Activated naive CD8-positive, alpha-beta T cell treated with anti-CD3 and anti-CD28 coated beads, Interleukin-2, amount 50 U/mL, for 24 hours (primary cell): ENCODE measurements at places on chromosomes 6 and 20.
A peak's percentile ranks its signal among the peaks of the same experiment; 100 is the strongest.

GRCh38 chr20:32582659-32583580, 2.2 kb downstream of the NOL4L start:
- DNase-seq, result peak; percentile 33

DNA sequence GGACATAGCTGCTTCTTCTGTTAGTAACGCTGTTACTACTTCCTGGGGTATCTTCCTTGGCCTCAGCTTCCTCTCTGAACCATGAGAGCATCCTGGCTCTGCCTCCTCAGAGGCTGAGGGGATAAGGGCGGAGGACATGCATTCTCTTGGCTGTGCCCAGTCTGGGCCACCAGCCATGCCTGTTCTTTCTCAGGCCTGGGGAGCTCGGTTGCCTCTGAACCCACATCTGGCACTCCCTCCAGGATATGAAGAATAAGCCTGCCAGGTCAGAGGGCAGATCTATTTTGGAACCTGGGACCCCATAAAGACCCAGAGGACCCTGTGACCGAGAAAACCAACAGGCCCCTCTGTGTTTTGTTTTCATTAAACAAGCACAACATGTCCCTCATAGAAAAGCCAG, 6.6 kb upstream of the ANGPT4 start:
- DNase-seq, result no peak

DNA sequence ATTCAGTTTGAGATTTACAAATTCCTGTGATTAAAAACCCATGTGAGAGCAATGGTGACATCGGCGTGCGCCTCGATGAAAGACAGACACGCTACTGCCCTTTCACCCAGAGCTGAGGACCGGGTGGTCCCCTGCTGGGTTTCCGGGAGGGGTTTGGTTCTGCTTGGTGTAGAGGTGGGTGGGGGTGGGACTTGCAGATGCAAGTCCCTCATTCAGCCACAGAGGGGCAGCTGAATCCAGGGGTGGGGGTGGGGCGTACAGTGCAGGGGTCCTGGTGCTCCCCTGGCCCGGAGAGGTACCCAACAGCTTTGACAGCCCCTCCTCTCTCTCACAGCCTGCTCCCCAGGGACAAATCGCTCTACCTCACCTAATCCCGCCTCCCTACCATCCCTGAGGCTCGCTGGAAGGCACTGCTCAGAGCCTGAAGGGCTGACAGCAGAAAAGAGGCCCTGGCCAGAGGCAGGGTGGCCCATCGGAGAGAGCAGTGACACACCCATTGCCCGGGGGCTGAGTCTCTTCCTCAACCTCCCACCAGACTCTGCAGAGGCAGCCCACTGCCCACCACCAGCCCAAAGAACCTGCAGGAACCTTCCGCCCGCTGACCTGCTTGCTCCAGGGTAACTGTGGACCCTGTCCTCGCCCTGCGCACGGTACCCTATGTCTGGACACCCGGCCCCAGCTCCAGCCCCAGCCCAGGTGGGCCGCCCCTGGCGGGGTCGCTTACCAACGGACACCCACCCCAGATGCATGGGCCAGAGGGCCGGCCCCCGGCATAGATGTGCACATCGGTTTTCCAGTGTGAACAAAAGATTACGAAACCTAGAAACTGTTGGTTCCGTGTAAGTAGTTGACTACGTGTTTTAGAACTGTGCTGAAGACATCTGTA, 118.4 kb downstream of the JPH2 start:
- no peak for DNase-seq

DNA sequence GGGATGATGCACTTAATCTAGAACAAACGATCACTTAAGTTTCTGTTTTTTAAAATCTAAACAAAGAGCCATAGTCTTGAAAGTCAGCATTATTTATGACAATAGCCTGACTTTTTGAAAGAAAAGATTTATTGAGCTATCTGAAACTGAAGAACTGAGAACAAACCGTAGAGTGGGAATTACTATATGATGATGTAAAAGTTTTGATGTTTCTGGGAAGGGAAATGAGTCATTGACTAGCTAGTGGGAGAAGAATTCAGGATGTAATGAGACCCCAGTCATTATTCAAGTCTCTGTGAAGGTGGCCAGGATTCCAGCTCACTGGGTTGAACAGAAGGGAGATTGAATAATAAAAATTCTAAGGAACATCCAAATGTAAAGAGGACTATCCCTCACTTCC, 83.4 kb upstream of the FABP7 start:
- DNase-seq, result no peak

GRCh38 chr6:33809594-33809993, 5.8 kb upstream of the MLN start:
- DNase-seq, result no peak

DNA sequence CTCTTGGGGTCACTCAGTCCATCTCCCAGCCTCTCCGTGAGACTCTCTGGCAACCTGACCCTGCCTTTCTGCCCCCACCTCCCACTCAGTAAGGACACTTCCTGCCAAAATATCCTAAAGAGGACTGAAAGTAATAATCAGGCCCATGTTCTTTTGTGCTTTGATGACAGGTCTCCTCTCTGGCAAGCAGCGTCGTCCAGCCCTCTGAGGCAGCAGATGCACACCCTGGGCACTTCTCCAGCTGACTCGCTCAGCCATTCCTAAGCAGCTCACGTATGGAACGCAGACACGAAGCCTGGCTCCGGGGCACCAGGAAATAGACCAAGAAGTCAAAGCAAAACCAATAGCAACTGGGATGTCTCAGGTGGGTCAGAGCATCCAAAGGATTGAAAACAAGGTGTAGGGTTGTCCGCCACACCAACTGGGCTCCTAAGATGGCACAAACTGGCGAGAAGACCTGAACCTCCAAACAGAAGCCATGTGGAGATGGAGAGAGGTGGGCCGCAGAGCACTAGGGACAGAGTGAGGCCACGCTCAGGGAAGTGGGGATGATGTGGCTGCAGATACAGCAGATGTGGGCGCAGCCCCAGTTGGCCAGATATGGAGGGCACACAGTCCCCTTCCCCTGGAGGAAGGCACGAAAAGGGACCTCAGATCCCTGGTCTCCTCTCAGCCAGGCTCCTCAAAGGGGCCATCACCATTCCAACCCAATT, 99.3 kb downstream of the PRND start:
- DNase-seq, result no peak

GRCh38 chr6:24692003-24692402, 25.1 kb downstream of the ACOT13 start:
- DNase-seq, result no peak

- no peak for DNase-seq
These were observed 457.2 kb downstream of the KIF16B start for GRCh38 chr20:16115911-16116552.

DNA sequence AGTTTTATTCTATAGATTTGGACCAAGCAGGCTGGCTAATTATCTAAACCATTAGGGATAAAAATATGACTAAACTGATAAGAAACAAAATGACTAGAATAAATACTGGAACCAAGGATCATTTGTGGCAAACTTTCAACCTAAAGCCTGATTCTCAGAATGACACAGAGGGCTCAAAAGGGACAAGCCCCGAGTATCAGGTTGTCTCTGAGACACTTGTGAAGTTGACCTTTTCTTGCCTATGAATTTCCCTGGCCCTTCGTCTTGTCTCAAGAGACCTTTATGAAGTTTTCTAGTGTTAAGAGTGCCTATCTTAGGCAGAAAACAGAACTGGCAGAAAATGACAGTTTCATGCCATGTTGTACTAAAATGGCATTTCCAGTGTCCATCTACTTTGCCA, 68.3 kb downstream of the IMPG1 start:
- DNase-seq, result no peak

DNA sequence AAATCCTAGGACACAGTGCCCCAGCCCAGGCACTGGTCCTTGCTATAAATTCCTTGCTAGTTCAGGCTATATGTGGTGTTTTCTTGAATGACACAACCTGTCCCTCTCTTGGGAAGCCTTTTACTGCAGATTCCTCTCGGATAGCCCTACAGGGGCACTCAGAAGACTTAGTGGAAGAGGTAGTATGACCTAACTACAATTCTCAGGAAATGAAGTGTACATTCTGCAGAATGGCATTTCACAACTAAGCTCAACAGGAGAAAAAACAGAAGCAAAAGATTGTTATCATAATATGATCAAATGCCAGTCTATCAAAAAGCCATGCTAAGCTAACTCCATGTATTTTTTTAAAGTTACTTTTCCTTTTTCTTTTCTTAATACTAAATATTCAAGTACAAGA, 66.3 kb upstream of the FBXL4 start:
- no peak for DNase-seq

DNA sequence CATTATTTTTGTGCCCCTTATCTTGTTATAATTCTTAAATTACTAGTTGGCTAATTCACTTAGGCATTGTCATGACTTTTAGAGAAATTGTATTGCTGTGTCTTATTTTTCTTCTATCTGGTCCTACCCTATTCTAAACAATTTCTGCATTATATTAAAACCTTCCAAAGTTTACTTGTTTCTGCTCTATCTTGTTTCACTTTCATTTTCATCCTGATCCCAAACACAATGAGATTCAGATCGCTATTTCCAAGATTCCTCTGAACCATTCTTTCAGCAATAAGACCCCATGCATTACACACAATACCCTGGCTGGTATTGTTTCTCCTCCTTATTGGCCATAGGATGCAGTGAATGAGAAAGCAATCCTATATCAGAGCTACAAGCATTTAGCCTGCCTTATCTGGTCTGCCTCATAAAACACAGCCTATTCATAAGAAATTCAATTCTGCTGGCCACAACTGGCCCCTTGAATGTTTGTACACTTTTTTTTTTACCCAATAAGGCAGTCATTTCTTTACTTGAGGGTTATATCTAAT, 69.9 kb upstream of the POU3F2 start:
- DNase-seq, result no peak

- DNase-seq, result no peak
These were observed 39.5 kb downstream of the PIGU start for GRCh38 chr20:34637245-34638038.

GRCh38 chr6:2853769-2854395, 12.2 kb upstream of the SERPINB1 start:
- peak; percentile 86 for DNase-seq

GRCh38 chr6:87146363-87146762, 9.0 kb upstream of the ZNF292 start:
- no peak for DNase-seq

GRCh38 chr6:39778581-39779255, 13.5 kb upstream of the DAAM2 start:
- DNase-seq, result no peak

- no peak for DNase-seq
These were observed 20.1 kb upstream of the COL10A1 start for GRCh38 chr6:116145803-116146675.

- no peak for DNase-seq
These were observed 1.7 kb upstream of the EIF6 start for GRCh38 chr20:35286077-35286898.

DNA sequence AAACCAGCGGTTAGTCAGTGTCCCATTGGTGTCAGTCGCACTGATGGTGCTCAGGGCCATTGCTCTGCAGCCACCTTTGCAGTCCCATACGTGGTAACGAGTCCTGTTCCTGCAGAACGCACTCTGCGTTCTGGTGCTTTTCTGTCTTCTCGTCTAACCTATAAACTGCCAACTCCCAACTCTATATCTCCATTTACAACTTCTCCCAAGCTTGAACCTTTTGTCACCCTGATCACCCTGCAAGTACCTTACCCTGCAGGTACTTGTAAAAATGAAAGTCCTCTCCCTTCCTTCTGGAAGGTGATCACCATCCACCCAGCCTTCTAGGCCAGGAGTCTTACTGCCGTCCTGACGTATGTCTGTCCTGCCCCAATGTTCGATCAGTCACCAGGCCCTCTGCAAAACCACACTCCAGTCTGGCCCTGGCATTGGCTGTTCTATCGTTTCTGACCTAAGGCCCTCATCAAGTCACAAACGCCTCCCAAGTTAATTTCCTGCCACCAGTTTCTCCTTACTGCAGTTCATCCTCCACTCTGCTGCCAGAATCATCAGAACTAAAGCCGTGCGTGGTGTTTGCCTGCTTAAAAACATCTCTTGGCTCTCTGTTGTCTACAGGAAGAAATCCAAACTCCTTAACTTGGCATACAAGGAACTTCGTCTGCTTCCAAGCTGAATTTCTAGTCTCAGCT, 7.9 kb downstream of the RREB1 start:
- DNase-seq, result no peak
